GM20000 (cell line): ENCODE measurements at places on chromosomes 2 and 18.

GRCh38 chr2:234494361-234495250 is 2.3 kb downstream of the ARL4C start:
- no peak for DNase-seq

DNA sequence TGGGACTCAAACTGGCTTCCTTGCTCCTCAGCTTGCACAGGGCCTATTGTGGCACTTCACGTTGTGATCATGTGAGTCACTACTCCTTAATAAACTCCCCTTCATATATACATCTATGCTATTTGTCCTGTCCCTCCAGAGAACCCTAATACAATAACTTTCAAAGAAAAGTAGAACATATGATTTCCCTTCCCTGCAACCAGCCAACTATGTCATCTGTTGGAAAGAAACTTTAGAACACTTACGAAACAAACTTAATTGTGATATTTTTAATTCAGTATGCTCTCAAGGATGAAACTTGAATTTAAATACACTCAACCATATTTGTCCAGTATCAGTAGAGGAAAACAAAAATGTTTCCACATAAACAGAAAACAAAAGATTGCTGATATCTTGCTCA is 84.4 kb downstream of the DYM start:
- DNase-seq: no peak

- no peak for DNase-seq
Observed at GRCh38 chr2:140589696-140590095, 1541.1 kb downstream of the LRP1B start.

GRCh38 chr2:209534228-209534627 is 110.4 kb downstream of the MAP2 start:
- DNase-seq: no peak

GRCh38 chr2:15799432-15799827 is 140.9 kb upstream of the MYCN start:
- DNase-seq: no peak

DNA sequence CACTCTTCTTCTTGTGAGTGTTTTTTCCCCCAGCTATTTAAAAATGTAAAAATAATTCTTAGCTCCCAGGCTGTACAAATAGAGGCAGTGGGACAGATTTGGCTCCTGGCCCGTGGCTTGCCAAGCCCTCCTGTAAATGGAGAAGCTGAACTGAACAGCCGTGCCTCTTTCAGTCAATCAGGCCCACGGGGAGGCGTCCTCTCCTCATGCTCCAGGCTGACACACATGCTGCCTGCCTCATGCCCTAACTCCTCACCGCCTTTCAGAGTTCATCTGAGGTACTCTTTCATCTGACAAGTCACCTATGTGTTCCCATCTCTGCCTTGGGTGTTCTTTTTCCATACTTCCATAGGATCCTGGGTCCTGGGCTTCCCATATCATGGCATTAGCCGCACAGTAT is 58.9 kb downstream of the BMP10 start:
- DNase-seq: no peak

DNA sequence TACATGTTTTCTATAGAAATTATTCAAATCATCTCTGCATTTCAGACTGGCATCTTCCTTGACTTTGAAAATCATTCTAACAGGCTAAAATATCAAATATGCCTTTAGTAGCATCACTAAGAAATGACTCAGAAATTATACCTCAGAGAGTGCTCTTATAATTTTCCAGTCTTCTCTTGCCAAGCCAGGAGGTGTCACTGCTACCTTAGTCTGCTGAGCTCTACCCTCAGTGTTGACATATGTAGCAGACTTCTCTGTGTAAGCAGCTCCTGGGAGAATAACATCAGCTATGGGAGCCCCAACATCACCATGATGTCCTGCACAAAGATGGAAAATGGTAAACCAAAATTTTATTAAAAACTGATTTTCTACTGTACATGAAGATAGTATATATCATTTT is 31.6 kb downstream of the NDUFS1 start:
- DNase-seq: no peak

DNA sequence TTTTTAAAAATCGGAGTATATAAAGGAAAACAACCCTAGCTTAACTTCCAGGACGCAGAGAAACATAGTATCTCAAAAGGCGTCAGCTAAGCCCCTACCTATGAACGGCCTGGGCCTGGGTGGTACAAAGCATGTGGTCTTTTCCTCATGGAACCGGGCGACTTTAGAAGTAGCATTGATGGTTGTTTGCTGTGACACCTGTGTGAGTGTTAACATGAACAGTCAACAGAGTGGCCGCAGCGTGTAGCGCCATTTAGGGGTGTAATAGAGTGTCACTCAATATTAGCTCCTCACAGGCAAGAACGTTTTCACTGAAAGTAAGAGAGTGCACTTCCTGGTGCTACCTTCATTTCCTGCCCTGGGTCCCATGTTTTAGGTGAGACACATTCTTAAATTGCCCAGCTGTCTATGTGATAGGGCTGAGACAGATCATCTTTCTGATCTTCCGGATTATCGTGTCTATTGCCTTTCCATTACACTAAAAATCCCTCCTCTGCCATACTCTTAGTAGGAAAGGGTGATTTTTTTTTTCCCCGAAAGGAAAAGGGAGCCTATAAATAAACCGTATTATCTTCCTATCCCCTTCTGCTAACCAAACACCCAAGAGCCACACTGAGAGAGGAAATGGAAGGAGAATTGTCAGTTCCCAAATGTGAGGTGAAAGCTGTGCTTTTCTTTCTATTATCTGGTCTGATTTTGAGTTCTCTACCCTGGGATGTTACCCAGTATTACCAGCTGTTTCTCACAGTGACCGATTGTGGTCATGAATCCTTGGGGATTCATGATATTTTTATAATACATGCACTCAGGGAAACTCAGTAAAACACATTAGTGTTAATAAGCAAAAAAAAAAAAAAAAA is 1.3 kb downstream of the GORASP2 start:
- DNase-seq: peak; percentile 75

- no peak for DNase-seq
Observed at GRCh38 chr2:54773838-54774237, 50.4 kb downstream of the EML6 start.

DNA sequence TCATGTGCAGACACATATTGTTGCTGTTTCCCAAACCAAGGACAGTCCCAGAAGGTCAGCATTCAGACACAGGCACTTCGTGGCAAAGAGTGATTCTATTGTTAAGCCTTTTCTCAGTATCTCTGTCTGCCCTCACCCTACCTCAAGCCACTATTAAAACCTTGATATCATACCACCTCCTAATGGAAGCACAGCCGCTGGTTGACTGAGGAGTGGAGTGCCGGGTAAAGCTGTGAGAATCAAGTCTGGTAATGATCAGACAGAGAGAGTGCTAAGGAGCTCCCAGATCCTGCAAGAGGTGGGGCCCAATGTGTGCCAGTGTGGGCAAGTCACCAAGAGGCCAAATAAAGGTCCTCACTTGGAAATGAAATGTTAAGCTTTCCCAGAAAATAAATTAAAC is 819.5 kb downstream of the BCL11A start:
- DNase-seq: no peak

DNA sequence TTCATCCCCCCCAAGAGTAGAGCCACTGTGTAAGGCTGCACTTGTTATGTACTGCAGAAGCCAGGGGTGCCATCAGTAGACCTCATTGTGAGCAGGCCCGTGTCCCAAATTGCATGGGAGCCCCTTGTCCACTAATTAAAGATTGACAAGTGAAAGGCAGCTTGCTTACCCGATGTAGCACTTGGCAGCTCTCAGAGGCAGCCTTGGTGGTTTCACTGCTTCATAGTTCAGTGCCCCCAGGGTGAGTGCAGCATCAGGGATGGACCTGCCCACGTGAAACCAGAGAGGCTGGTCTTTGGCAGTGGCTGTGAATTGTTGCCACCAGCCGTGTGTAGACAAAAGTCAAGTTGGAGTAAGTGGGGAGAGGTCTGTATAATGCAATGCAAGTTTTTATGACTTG is 13.3 kb downstream of the TUBB6 start:
- peak; percentile 60 for DNase-seq

DNA sequence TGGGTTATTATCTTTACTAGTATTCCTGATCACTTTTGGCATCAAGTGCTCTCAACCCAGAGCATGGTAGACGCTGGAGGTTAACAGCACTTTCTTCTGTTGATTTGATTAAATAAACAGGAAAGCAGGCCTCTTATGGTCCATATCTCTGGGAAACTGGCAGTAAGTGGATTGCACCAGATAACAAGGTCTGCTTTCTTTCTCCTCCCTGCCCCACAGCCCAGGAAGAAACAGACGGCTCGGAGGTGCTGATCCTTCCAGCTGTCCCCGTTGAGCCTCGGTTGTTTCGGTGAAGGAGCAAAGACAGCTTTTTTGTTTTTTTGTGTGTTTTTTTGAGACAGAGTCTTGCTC is 100.8 kb upstream of the KCTD1 start:
- no peak for DNase-seq

DNA sequence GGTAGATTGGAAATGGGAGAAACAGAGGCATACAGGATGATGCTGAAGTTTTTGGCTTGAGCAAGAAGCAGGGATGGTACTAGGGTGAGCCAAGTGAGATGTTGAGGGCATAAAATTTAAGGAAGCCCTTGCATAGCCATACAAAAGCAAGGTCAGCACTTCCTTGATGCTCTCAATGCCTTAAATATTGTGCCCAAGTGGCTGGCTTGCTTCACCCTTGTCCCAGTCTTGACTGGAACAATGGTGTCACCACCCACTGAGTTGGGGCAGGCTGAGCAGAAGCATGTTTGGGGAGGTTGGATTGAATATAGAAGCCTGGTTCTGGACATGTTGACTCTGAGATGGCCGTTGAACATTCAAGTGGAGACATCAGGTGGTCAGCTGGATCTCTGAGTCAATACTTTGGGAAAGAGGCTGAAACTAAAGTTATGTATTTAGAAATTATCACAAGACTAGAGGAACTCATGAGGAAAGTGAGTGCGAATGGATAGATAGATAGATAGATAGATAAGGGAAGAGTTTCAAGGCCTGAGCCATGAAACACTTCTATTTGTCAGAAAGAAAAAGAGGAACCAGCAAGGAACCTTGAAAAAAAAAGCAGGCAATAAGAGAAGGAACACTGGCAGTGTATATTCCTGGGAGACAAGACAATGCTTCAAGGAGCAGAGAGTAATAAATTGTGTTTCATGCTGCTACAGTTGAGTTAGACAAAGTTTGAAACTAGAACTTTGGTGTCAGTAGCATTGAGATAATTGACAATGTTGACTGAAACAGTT is 43.0 kb upstream of the HNMT start:
- no peak for DNase-seq

DNA sequence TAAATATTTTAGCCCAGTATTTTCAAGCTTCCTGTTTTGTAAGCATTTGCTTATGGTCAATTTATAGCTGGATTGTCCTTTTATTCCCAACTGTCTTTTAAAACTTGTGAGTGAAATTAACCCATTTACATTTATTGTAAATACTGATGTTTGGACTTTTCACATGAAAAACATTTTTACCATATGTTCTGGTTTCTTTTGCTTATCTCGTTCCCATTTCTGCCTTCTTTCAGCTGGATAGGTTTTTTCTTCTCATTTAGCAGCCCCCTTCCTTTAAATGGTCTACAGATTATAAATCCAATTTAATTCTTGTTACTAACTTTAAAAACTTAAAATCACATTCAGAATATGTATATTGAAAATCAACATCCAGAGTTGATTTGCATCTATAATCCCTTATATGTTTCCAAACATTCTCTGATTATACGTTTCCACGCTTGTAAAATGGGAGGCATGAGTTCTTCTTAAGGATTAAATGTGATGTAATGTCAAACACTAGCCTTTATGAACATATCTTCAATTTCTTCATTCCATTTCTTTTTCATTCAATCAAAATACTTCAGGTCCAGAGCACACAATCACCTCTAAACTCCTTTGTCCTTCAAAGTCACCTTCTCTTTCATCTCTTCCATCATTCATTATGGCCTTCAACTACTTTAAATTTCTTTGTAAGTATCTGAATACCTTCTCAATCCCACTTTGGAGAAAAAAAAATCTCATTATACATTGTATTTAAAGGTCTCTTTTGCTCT is 1.1 kb upstream of the KDM3A start:
- DNase-seq: no peak

GRCh38 chr2:138757384-138757783 is 22.8 kb downstream of the NXPH2 start:
- no peak for DNase-seq

- peak; percentile 63 for DNase-seq
Observed at GRCh38 chr2:65350651-65351056, 81.7 kb downstream of the SPRED2 start.

DNA sequence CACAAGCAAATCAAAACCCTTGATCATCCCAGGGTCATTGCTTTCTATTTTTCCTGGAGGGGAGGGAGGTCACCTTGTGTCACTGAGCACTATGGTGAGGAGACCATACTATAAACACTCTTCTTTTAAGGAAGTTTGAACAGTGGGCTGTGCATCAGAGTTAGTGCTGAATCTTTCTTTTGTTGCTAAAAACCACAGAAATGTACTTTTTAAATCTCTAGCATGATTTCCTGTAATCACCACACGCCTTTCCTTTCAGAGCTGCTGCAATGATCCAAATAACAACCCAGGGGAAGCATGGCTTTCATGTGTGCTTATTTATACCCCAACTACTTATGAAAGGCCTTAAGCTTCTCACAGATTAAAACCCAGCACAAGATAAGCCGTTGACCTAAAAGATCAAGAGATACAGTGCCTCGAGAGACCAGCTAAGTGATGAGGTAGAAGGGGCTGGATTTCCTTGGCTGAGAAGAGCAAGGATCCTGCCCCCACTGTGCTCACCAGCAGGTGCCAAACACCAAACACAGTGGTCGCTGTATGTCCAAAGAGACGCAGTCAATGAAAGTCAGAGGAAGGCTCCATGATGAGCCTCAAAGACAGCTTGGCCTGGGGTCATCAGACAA is 34.7 kb downstream of the TRABD2A start:
- no peak for DNase-seq

- DNase-seq: no peak
Observed at GRCh38 chr2:164952057-164952702, 3.1 kb downstream of the SLC38A11 start.

GRCh38 chr2:194015751-194016150 is 1641.3 kb upstream of the SLC39A10 start:
- no peak for DNase-seq

DNA sequence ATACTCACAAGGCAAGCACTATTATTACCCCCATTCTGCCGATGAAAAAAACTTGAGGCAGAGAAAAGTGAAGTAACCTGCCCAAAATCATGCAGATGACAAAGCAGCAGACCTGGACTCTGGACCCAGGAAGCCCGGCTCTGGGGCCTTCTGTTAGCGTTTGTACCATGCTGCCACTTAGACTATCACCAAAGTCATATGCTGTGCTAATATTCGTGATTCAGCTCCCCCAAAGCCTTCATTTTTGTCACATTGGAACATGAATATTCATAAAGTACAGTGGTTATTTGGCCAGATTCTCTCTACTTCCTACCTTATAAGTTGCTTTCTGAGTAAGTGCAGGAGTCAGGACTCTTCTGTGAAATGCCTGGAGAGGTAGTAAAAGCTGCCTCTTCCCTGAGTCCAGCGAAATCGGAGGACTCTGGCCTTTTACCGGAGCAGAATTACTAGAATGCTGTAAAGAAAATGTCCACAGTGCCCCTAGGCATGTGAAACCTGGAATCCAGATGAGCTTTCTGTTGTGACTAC is 86.7 kb downstream of the FTCDNL1 start:
- no peak for DNase-seq
